ENCODE measurements at places on chromosomes 6 and 20. TPM values are rescaled to one million over a fixed set of nuclear protein-coding genes. Genes with fewer than 3 reads are reported as not detected.

Gene PPARD
- 25.0 TPM for total RNA-seq

DNA sequence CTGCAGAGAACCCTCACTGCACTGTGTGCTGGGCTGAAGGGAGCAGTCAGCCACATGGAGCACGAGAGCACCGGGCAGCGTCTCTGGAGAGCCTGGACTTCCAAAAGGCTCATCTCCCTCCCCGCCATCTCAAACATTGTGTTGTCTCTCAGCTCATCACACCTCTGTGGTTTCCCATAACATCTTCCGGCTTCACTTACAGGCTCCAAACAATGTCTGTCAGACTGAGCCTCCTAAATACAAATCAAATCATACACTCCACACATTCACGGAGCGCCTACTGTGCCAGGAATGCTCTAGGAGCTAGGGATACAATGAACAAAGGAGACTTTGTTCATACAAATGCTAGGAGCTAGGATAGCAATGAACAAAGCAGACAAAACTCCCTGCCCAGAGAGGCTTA is 398.0 kb downstream of the RNGTT start:
- DNase-seq: no peak

- no peak for DNase-seq
Observed at GRCh38 chr6:33248643-33248931, 23.1 kb downstream of the VPS52 start.

DNA sequence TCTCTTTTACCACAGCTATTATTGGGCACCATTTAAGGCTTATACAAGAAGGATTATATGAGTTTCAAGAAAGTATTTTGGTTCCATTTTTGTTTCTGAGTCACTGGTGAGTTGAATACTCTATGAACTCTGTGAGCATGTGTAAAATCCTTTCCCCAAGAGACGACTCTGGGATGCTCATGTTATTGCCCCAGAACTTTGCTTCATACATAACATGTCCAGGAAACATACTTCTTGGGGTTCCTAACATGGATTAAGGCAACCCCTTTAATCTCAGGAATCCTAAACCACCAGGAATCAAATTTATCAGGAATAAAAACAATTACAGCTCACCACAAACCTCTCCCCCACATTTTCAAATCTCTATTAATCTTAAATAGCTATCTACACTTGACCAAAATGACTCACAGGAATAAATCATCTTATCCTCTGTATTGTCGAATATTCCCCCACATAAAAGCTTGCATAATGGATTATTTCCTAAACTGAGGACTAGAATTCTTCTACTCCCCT is 117.5 kb upstream of the COL21A1 start:
- DNase-seq: no peak

GRCh38 chr6:66825539-66825938 is 1118.5 kb upstream of the EYS start:
- no peak for DNase-seq

Gene SLC22A2
- total RNA-seq: not detected

GRCh38 chr20:13492001-13492481 is 146.7 kb downstream of the TASP1 start:
- no peak for DNase-seq

Gene MCHR2
- not detected for total RNA-seq

- DNase-seq: no peak
Observed at GRCh38 chr6:89361171-89361570, 8.6 kb upstream of the UBE2J1 start.

GRCh38 chr20:33296206-33296605 is 13.2 kb downstream of the BPIFB1 start:
- DNase-seq: no peak

DNA sequence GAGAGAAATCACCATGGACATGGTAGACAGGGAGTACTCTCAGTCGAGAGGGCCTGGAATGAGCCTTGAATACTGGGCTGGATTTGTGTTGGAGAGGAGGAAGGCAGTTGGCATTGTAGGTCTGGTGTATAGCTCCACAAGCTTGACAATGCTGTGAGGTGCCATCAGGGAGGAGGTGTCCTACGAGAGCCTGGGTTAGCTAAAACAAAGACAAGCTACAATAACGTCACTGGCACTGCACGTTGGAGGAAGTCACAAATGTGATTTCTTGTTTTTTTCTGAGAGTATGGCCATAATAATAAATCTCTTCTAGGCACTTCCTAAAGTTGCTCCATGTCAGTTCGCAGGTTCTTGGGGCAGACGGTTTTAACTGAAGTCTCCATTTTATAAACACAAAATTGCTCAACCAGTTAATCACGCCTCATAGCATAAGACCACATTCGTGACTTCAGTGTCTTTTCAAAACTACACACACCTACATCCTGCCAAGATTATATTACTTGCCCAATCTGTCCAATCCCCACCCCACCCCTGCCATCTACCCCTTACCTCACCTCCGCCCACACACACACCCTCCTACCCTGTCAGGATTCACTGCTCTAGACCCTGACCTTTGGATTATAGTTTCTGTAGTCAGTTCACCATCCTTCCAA is 4.4 kb upstream of the HLA-DMB start:
- no peak for DNase-seq

Gene DAAM2
- total RNA-seq: 25.2 TPM

DNA sequence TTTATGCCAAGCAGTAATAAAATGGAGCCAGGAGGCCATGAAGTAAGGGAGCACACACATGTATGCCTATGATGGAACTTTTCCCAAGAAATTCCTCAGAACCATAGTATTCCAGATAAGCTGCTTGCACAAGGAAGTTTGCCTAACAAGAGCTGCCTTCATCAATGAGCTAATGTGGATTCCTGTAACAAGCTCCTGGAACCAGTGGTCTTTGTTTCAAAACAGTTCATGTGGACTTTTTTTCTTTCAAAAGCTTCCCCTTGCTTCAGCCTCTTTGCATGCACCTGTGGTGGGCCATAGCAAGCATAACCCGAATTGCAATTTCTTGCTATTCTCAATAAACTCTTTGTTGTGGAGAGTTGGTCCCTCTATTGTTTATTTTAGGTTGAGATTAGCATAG is 359.6 kb downstream of the UTRN start:
- no peak for DNase-seq

Gene DEFB124
- not detected for total RNA-seq

DNA sequence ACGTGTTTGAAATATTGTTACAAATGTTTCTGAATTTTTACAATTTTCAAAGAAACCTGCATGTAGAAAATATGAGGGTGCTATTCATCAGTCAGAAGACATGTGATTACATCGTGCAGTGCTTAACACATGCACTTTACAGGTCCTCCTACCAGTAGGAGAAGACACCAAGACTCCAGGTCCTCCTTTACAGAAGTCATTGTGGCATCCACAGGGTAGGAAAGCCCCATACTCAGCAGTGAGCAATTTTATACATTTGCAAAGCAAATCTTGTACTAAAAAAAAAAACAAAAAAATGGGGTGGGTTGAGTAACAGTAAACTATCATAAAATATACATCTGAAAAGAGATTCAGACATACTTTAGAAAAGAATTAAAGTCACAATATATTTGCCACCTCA is 14.0 kb downstream of the TPD52L1 start:
- no peak for DNase-seq

DNA sequence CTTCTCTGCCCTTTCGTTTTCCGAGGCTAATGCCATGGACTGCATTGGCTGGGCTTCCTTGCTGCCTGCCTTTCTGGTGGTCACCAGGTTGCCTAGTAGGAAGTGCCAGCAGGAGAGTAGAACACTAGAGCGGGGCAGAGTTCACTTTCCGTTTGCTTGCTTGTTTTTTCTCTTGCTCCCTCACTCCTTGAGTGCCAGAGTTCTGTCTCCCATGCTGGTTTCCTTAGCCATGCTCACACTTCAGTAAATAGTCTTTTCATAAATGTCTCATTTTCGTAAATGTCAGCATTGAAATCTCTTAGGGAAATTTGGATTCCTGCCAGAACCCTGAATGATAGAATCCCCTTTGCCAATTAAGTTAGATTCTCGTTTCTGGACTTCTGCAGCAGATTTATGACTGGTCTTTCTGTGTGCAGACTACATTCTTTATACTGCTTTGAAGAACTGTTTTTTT is 63.9 kb downstream of the FAM83B start:
- no peak for DNase-seq

GRCh38 chr6:143585241-143585640 is 73.7 kb upstream of the FUCA2 start:
- no peak for DNase-seq

DNA sequence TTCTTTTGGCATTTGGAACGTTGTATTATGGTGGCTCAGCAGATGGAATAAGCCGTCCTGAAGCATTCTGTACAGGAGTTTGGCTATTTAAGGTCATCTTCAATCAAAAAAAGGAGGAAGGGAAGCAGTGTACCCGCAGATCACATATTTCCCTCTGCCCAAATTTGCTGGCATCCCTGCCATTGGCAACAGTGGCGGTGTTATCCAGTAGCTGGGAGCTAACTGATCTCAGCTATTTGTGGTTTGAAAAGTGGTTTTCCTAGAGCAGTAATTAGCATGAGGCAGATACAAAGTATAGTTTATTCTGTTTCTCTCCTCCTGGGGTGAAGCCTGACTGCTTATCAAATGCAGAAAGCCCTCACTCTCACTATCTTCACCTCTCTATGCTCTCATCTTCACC is 576.8 kb downstream of the QKI start:
- DNase-seq: no peak

All from ovary (tissue), 10 donors.